ENCODE measurements at places on chromosomes 1 and 21.

DNA sequence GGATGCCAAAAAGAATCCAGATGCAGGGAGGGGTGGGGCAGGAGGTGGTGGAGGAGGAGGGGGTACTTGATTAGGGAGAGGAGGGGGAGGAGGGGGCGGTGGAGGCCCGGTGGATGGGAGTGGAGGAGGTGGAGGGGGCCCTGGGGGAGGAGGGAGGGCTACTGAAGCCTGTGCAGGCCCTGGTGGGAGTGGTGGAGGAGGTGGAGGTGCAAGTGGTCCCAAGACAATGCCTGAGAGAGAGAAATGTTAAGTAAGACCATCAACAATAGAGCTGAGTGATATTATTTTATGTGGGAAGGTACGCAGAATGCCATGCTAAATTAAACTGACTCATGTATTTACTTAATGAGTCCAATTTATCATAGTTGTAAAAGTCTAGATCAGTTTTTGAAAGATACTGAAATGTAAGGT lies 86.8 kb upstream of the LBR start:
- DNase-seq, result no peak

DNA sequence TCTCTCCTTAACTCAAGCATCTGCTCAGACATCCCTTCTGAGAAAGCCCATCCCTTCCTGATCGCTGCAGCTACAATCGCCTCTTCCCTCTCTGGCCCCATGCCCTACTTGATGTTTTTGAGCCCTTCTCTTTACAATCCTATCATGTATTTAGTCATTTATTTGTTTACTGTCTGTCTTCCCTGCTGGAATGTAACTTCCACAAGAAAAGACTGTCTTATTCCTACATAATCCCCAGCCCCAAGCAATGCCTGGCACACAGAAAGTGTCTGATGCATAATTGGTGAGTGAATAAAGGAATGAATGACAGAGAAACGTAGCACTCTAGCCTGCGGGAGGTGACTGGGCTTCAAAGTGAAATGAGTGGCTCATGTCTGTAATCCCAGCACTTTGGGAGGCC lies 25.4 kb downstream of the ECE1 start:
- DNase-seq, result no peak

DNA sequence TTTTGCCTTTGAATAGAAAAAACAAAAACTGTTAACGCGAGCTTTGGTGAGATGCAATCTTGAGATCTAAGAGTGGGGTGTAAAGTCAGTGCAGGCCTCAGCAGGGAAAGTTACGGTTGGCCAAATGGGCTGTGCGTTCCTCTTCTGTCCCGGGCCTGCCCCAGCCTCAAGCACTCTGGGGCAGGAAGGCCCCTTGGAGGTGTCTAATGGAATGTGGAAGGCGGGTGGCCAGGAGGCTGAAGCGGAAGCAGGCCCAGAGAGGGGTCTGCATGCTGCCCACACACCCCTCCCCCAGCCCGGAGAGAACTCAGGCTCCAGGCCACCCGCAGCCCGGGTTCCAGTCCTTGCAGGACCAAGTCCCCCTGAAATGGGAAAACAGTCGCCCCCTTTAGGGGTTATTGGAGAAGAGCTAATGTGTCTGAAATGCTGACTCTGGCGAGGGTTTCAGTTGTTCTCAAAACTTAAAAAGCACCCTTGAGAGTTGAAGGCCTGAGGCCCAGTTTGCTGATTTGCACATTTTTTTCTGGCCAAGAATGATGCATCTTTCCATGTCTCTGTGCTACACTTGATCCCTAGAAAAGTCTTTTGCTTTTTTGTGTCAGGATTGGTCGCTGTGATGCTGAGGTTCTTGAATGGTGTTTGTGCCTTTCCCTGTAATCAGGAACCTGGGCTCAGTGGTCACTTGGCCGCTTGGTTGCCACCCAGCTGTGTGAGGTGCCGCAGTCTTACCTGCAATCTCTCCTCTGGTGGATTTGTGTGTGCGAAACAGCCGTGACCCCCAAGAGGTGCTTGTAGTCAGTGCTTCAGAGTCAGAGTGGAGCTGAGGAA lies 2.0 kb downstream of the COL18A1 start:
- DNase-seq, result no peak

GRCh38 chr1:230940848-230941247 lies 37.8 kb downstream of the TTC13 start:
- no peak for DNase-seq

DNA sequence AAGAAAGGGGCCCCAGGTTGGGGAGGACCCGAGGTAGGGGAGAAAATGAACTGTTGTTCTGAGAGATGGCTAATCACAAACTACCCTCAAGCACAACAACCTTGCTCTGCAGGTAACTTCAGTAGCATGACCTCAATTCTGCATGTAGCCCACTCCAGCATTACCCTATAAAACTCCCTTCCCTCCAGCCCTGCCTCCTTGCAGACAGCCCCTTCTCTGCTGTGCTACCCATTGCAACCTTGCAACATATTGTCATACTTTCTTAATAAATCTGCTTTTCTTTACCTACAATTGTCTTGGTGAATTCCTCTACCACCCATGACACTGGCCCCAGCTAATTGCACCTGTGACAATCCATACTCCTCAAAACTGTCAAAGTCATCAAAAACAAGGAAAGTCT lies 428.9 kb downstream of the MATN1 start:
- DNase-seq, result no peak

GRCh38 chr1:154316704-154317103 lies 4.2 kb upstream of the AQP10 start:
- DNase-seq, result no peak

DNA sequence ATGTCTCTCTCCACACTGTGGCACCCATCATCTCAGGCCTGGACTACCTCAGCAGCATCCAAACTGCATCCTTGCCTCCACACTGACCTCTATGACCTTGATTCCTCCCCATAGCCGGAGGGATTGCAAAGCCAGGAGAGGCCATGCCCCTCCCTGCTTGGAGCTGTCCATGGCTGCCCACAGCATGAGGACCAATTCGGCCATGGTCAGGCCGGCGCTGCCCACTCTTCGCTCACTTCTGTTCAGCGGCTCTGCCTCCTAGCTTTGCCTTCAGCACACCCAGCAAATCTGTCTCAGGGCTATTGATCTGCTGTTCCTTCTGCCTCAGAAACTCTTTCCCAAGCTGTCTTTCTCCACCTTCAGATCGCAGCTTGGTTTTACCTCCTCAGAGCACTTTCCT lies 94.5 kb downstream of the TNR start:
- DNase-seq, result no peak

DNA sequence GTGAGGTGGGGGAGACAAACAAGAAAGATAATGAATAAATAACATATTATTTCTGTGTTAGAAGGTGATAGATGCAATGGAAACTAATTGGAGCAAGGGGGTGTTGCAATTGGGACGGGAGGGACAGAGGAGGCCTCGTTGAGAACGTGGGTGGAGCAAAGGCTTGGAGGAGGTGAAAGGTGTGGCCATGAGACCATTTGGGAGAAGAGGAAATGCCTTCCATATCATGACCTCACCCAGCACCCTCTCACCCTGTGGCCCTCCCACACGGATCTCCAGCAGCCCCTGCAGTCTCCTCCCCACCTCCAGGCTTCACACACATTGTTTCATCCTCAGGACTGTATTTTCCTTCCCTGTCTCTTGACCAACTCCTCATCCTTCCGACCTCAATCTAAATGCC lies 85.3 kb upstream of the ARHGAP29 start:
- peak; percentile 79 for DNase-seq

DNA sequence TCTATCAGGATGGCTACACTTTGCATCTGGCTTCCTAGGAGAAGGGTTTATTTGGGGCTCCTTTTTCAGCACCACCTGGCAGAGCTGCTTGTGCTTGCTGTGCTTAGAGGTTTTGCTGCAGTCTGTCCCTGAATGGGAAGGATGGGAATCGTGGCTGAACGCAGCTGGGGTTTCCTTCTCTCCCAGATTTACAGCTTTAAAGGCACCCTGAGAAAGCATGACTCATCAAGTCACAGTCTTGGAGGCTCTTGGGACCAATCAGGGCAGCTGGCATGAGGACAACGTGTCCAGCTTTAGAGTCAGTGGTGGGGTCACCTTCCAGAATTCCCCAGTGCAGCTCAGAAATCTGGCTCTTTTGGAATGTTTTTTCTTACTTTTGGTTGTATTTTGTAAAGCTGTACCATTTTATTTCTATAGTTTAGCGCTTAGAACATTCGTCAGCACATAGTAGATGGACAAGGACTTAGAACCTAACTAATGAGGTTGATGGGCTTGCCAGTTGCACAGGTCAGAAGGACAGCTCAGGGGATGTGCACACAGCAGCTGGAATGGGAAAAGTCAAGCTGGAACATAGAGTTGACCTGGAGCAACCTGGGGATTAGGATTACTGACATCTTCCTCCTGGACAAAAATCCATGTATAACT lies 222.6 kb downstream of the PRDM2 start:
- peak; percentile 60 for DNase-seq

GRCh38 chr1:218521414-218522169 lies 176.5 kb downstream of the TGFB2 start:
- DNase-seq, result peak; percentile 92

DNA sequence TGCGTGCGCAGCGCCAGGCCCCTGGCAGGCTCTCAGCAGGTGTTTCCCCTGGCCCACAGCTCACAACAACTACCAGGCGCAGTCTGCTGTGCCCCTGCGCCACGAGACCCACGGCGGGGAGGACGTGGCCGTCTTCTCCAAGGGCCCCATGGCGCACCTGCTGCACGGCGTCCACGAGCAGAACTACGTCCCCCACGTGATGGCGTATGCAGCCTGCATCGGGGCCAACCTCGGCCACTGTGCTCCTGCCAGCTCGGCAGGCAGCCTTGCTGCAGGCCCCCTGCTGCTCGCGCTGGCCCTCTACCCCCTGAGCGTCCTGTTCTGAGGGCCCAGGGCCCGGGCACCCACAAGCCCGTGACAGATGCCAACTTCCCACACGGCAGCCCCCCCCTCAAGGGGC lies 68.1 kb downstream of the ALPL start:
- DNase-seq, result no peak

DNA sequence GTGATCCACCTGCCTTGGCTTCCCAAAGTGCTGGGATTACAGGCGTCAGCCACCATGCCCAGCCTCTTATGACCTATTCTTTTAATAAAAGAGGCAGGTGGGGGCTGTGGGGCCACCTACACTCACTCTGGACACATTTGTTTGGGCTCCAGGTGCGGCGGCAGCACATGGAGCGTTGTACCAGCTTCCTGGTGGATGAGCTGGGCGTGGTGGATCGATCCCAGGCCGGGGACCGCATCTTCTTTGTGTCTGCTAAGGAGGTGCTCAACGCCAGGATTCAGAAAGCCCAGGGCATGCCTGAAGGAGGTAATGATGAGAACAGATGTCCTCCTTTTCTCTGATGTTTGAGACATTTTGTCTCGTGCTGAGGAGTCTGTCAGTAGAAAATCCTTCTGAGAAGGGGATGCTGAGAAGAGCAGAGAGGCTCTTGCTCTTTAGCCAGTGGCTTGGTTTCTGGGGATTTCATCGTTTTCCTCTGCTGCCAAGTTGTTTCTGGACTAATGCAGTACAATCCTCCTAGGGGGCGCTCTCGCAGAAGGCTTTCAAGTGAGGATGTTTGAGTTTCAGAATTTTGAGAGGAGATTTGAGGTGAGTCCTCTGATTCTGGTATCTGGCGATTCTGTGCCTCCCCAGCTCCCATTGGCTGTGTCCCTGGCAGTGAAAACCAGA lies 17.9 kb upstream of the MIIP start:
- peak; percentile 61 for DNase-seq

- DNase-seq, result peak; percentile 79
These were observed 90.5 kb downstream of the EDEM3 start for GRCh38 chr1:184664042-184664660.

DNA sequence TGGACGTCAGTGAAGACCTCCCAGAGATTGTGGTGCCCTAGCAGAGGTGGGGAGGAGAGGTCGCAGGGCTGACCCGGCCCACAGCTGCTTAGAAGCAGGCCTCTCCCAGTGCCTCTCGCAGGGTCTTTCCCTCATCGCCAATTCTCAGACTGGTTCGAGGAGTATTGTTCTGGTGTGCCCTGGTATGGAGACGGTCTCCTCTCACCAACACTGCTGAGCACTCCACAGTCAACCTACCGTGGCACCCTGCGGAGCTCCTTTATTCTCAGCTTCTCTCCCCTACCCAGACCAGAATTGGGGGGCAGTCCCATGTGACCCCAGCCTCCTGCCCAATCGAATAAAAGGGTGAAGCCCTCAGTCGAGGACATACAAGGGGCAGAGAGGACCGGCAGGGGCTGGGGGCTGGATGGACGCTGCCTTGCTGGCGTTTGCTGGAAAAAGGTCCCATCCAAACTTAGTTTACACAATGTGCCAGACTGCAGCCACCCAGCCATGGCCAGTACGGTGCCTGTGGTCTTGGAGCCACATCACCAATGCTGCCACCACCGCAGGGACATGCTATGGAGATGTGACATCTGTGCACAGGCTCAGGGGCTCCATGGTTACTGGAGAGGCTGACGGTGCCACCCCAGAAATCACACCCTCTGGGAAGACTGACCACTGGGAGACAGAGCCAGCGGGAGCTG lies 80.8 kb downstream of the STUM start:
- DNase-seq, result no peak

DNA sequence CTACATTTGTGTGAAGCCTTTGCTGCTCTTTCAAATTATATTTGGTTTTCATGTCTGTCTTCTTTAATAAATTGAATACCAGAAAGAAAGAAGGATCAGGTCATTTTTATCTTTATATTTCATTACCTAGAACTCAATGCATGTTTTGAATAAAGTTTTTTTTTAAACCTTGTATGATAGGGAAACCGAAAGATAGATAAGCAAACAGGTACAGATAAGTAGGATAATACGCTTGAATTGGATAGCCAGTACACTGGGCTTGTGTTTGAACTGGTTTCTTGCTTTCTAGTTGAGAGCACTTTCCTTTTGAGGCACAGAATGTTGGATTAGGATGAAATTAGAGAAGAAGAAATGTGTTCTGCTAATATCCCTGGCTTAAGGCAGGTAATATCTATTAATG lies 46.9 kb downstream of the PKN2 start:
- peak; percentile 0 for DNase-seq

GRCh38 chr1:12434174-12434573 lies 183.8 kb downstream of the DHRS3 start:
- peak; percentile 70 for DNase-seq

DNA sequence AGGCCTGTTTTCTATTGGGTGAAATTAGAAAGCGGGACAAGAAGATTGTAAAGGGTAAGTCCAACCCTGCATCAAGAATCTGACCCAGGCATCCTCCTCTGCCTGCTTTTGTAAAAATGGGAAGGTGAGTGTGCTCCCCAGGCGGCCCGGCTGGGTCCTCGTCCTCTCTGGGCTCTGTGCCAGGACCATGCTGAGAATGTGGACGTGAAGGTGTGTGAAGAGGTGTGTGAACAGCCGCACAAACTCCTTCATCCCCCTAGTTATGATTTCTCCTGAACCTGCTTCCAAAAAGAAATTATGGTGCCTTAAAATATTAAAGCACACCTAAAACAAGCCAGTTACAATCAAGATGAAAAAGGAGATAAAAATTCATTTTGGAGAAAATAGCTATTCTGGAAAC lies 185.7 kb downstream of the IGSF21 start:
- DNase-seq, result no peak

GRCh38 chr1:81803431-81804110 lies 2.8 kb downstream of the ADGRL2 start:
- DNase-seq, result peak; percentile 48
